ENCODE measurements at places on chromosomes 5 and 9.

- no peak for DNase-seq
These were observed 1205.2 kb upstream of the DMAC1 start for GRCh38 chr9:9004810-9005209.

- DNase-seq: no peak
These were observed 3.2 kb downstream of the TAS2R1 start for GRCh38 chr5:9626955-9627354.

DNA sequence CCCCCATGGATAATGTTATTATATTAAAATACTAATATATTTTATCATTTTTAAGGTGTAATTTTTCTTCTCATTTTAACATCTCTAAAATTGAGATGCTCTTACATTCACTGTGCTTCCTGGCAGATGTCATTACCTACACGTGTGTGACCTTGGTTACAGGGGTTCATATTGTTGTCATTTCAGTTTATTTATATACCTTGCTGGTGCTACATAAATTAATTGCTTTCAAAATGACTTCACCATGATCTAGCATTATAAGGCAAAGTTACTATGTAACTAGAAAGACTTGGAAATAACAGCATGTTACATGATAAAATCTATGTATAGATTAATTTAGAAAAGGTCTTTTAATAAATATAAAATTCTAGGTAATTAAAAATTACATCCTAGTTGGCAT lies 60.9 kb downstream of the ARHGEF28 start:
- no peak for DNase-seq

GRCh38 chr5:69000216-69000919 lies 93.4 kb upstream of the SLC30A5 start:
- no peak for DNase-seq

DNA sequence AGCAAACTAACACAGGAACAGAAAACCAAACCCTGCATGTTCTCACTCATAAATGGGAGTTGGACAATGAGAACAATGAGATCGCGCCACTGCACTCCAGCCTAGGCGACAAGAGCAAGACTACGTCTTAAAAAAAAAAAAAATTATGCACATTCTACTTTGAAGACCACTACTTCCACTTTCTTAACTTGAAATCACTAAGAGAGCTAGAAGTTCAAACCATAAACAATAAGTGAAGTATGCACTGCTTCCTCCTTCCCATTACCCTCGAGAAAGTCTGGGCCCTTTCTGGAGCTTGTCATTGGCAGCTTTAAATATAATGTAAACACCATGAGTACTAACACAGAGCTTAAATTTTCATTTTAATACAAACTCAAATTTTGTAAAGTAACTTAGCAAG lies 94.9 kb downstream of the TLE1 start:
- DNase-seq: no peak

DNA sequence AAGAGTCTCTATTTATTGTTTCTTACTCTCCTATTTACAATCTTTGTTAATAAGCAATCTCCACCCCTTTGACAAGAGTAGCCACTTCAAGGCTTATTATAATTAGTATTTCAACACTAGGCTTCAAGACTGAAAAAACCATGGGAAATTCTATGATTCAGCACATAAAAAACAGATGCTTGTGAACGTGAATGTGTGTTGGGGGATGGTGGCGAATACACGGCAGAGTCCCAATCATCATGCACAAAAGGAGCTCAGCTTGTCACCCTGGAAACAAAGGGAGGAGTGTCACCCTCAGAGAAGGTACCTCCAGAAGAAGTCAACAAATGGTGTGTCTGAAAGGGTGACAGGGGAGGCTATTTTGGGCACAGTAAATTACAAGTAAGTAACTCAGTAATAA lies 157.2 kb upstream of the RETREG1 start:
- peak; percentile 58 for DNase-seq

GRCh38 chr9:88646539-88647300 lies 111.7 kb downstream of the NXNL2 start:
- no peak for DNase-seq

DNA sequence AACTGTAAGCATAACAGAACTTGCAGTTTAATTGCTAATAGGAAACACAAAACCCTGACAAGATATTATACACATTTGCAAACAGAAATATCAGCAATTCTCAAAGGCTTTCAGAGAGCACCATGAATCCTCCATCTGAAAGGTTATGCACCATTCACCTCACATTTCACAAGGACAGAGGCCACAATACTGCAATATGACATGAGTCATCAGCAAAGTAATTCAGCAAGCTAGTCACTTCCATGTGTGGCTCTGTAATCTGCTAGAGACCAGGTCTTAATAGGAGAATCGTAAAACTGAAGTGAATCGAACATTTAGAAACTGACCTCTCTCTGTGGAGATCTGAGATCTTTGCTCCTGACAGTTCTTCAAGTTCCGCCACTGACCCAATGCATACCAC lies 28.3 kb downstream of the IARS1 start:
- DNase-seq: peak; percentile 48

GRCh38 chr9:27491154-27491553 lies 32.9 kb upstream of the IFNK start:
- DNase-seq: no peak

DNA sequence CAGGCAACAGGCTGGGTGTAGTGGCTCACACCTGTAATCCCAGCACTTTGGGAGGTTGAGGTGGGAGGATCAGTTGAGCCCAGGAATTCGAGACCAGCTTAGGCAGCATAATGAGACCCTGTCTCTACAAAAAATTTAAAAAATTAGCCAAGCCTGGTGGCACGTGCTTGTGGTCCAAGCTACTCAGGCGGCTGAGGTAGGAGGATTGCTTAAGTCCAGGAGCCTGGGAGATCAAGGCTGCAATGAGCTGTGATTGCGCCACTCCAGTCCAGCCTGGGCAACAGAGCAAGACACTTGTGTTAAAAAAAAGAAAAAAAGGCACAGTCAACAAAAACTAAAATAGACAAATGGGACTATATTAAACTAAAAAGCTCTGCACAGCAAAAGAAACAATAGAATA lies 29.3 kb downstream of the ATP6V0E1 start:
- no peak for DNase-seq

DNA sequence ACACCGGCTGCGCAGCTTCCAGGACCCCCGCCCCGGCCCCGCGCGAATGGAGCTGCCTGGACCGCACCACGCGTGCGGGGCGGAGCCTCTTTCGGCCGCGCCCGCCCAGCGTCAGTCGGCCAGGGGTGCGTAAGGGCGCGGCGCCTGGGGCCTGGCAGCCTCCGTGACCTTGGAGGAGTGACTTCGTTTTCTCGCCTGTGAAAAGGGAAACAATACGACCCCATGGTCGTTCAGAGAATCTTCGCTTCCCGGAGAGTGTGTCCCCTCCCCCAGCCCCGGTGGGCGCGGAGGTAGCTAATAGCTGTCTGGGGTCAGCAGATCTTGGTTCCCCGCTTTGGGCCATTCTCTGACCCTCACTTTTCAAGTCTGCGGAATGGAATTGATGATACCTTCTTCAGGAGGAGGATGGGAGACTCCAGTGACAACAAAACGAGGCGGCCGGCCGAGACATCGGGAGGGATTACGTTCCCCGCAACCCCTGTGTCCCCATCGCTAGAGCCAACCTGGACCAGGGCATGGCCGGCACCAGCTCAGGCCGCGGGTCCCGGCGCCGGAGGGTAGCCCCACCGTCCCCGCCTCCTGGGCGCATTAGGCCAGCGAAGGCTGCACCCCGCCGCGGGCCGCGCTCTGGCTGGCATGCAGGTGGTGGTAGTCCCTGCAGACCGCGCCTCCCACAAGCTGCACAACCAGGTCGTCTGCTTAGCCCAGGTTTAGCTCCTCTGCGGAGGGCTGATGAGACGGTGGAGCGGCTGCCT lies 5.5 kb upstream of the CDHR2 start:
- DNase-seq: peak; percentile 42

- no peak for DNase-seq
These were observed 100.3 kb downstream of the ENTREP1 start for GRCh38 chr9:69425136-69425801.

GRCh38 chr5:42522783-42523182 lies 99.5 kb downstream of the GHR start:
- no peak for DNase-seq

DNA sequence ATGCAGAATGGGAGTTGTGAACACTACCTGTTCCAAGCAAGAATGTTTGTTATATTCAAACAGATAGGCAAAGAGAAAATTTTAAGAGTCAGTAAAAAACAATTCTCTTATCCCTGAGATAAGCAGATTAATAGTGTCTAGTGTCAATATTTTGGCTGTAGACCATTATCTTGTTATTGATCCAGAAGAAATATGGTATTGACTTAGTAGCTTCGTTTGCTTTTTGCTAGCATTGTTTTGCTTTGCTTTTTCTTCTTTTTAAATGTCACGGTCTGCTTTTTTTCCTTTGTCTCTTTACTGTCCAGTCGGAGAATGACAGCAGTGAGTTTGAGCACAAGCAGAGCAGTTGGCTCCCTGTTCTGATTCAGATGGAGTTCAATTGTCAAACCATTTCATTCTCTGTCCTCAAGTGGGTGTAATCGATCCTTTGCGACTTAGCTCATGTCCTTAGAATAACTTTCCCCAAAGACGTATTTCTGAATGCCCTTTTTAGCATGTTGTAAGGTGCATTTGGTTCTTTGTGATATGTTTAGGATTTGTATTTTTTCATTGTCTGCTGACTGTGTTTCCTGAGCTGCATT lies 29.3 kb downstream of the FUBP3 start:
- DNase-seq: no peak

GRCh38 chr9:136621019-136621733 lies 41.5 kb upstream of the EGFL7 start:
- no peak for DNase-seq

DNA sequence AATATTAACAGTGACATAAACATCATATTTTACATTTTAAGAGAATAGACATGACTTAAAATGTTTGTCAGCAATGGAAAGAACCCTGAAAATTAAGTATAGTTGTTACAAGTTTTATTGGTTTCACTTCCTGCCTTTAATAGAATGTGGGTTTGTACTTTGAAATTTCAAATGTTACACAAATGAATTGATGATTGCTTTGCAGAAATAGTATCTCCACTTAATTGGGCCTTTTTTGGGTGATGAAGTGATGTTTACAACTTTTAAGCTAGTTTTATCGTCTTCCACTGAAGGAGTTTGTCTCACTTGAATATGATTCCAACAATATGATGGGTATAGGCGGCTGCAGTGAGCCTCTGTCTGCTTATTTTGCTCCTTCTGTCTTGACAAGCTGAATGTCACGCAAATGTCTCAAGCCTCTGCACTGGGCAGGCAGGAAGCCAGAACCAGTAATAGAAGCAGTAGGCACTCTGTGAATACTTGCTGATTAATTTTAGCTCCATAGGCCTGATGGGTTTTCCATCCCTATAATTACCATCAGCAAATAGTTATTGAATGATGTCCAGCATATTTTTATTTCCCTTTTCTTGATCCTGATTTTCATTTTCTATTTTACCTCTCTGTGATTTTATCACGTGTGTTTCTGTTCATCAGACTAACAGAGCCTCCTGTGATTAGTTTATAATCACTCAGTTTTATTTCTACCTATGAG lies 10.6 kb upstream of the NR3C1 start:
- no peak for DNase-seq

GRCh38 chr9:2833096-2833495 lies 10.8 kb downstream of the PUM3 start:
- DNase-seq: no peak

DNA sequence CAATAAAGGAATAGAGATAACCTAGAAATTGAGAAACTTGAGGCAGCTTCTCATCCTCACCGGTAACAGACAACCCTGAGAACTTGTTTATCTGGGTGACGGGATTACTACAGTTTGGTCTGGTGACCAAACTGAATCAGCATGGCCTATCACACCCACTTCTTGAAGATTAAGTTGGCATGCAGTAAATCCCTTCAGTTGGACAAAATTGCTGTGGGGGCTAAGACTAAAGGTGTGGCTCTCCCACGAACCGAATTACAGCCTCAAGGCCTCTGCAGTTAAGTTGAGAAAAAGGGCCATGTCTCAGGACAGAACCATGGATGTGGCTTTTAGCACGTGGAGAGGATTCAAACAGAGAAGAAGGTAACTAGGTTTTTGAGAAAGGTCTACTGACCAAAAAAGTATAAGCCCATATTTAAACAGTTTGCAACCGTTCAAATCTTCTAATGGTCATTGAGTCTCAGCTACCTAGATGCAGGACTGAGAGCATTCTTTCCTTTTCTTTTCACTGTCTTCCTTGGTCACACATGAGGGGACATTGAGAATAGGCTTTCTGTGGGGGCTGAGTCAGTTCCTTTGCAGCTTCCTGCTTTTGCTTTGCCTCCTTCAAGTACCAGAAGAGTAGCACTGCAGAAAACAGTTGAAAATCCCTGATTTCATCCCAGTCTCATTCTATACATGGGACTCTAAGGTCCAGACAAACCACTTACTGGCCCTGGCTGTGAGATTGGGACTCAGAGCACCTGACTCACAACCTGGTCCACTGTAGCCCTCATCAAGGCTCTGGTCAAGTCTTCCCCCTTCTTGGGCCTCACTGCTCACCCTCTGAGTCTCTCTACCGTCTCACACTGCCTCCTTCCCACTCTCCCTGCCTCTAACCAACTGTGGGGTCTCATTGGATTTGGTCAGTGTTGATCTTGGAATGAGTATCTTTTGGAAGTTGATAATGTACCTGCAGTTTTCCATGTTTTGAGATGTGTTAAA lies 30.9 kb downstream of the PDE6A start:
- no peak for DNase-seq

DNA sequence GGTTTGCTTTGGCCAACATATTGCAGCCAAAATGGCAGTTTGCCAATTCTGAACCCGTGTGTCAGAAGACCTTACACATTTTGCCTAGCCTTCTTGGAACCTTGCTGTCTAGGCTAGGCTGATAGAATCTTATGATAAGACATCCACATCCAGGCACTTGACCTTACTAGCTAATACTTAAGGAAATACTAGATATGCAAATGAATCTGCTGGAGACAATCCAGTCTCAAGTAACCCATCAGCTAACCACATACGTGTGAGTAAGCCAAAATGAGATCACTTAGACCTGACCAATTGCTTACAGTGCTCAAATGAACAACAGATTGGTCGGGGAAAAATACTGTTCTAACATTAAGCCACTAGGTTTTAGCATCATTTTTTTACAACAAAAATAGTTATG lies 1504.6 kb upstream of the CDH9 start:
- peak; percentile 84 for DNase-seq

DNA sequence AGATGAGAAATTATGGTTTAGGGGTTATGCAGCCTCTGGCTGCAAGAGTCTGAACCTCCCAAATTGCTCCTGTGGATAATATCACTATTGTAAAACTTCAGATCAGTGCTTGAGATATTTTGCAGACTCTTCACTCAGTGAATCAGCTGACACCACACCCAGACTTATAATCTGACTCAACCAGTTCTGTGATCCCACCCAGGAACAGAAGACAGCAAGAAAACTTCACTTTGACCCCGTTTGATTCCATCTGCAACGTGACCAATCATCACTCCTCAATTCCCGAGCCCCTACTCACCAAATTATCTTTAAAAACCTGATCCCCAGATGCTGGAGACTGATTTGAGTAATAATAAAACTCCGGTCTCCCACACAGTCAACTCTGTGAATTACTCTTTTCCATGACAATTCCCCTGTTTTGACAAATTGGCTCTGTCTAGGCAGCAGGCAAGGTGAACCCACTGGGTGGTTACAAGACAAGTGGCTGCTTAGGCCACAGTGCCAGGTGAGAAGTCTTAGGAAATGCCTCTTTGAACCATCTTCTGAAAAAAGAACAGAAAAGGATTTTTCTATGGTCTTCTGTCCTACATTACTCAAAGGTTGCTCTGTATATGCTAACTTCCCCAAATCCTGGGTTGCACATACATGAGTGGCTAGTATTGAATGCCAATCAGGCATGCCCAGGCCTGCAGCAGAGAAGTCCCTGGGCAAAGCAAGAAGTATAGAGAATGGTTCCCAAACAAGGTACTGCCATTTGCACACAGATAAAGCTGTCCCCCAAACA lies 588.0 kb downstream of the PRELID2 start:
- peak; percentile 33 for DNase-seq

GRCh38 chr9:80188579-80188978 lies 616.8 kb downstream of the TLE4 start:
- no peak for DNase-seq
